ENCODE measurements at places on chromosomes 11 and 22. TPM values are rescaled to one million over a fixed set of nuclear protein-coding genes. Genes with fewer than 3 reads are reported as not detected.

The MMP1 gene
- not detected for total RNA-seq

The MRPL23 gene
- 89.7 TPM for total RNA-seq

The ARHGAP8 gene
- 0.64 TPM for total RNA-seq

The BRSK2 gene
- 0.33 TPM for total RNA-seq

The HEPN1 gene
- total RNA-seq, result not detected

The SLC22A12 gene
- not detected for total RNA-seq

The CDC42BPG gene
- 0.59 TPM for total RNA-seq
